ENCODE measurements at places on chromosomes 2 and 18.
A peak's percentile ranks its signal among the peaks of the same experiment; 100 is the strongest.

GRCh38 chr2:149152469-149152953 lies 114.0 kb downstream of the LYPD6B start:
- no peak for DNase-seq

- peak; percentile 23 for DNase-seq
These were observed 6.9 kb upstream of the FLACC1 start for GRCh38 chr2:201363857-201364560.

DNA sequence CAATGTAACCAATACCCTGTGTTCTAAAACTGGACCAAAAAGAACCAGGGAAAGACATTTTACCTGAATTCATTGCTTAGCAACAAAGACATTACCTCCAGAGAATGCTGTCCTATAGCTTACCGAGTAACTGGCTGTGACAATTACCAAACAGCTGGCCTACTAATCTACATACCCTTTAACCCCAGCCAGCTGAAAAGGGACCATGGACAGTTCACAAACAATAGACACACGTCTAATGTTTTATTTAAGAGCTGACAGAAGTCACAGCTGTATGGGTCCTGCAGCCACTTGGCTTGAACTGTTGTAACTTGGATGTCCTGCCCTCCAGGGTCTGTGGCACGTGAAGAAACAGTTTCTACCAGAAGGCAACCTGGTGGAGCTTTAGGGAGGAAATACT lies 130.1 kb upstream of the EFEMP1 start:
- no peak for DNase-seq

DNA sequence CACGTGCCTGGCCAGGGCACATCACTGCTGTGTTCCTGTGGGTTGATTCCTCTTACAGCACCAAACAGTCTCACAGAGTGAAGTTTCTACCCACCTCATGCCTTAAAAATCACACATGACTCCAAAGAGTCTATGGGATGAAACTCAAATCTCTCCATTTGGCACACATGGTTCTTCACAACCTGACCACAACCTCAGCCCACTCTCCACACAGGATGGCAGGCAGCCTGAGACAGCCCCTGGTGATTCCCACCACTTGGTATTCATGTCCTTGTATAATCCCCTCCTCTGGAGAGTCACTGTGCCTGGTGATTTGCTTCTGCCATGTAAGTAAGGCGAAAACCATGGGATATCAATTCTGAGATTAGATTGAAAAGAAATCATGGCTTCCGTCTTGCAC lies 46.2 kb downstream of the LBH start:
- no peak for DNase-seq

GRCh38 chr18:77658751-77659448 lies 409.3 kb downstream of the GALR1 start:
- DNase-seq: no peak

- DNase-seq: no peak
These were observed 90.6 kb upstream of the ARL4C start for GRCh38 chr2:234587341-234588053.

DNA sequence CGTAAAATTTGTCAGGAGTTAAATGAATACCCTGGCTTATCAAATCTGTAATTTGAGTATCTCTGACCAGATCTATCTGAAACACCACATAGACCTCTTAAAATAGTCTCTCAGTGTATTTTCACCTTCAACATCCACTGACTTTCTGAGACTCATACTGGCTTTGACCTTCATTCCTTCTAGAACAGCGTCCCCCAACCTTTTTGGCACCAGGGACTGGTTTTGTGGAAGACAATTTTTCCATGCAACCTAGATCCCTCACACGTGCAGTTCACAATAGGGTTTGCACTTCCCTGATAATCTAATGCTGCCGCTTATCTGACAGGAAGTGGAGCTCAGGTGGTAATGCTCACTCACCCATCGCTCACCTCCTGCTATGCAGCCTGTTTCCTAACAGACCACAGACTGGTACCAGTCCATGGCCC lies 3.2 kb downstream of the NBAS start:
- DNase-seq: no peak

- no peak for DNase-seq
These were observed 413.5 kb downstream of the NBAS start for GRCh38 chr2:15147591-15147990.

GRCh38 chr18:23798824-23799223 lies 109.6 kb downstream of the LAMA3 start:
- no peak for DNase-seq

GRCh38 chr18:79375441-79376154 lies 20.1 kb upstream of the NFATC1 start:
- no peak for DNase-seq

DNA sequence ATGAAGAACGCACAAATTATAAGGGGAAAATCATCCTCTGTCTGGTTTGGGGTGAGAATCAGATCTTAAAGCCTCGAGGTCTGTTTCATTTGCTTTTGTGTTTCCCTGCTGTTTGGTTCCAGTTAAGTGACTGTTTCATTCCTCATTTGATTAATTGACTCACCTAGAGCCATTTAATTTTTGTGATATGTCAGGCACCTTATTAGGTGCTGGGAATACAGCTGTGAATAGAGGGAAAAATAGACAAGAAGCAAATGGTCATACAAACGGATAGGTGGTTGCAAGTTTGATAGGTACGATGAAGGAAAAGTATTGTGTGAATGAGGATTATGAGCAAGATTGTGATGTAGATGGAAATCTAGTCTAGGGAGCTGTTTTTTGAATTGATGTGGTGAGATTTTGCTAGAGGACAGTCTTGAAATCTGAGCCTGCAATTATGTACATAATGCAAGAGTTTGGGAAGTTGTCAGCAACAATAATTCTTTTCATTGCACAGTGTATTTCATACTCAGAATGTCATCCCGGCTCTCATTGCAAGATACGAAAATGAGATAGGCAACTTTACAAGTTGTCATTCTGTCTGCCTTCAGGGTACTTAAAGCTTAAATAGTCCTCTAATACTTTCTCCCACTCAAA lies 2.2 kb downstream of the ACSL3 start:
- no peak for DNase-seq

DNA sequence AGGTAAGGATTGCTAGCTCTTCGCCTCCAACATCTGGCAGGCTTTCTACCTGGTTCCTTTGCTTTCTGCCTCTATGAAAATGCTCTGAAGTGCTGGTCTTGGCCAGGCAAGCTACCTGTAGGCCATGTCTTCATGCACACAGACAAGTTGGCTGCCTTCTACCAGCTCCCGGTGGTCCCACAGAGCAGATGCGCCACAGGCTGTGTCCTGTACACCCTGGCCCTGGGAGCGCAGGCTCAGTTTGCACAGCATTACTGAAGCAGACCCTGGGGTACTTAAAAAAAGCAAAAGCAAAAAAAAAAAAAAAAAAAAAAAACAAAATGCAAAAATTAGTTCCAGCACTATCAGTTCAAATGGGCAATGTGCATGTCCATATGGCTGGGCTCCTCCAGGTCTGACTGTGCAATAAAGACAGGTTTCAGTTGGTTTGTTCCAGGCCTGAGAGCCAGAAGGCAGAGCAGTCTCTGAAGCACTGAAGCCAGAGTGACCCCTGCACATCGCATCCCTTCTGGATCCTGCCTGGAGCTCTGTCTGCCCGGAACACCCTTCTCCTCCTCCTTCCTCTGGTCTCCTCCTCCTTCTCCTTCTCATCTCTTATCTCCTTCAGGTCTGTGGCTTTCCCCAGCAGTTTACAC lies 288.0 kb upstream of the REV1 start:
- DNase-seq: no peak

- DNase-seq: no peak
These were observed 11.1 kb upstream of the MYL12A start for GRCh38 chr18:3236470-3236869.

- no peak for DNase-seq
These were observed 507.6 kb downstream of the ZEB2 start for GRCh38 chr2:144012304-144012703.

- DNase-seq: no peak
These were observed 60.0 kb downstream of the HS1BP3 start for GRCh38 chr2:20590704-20591515.

GRCh38 chr2:50833036-50833435 lies 198.9 kb downstream of the NRXN1 start:
- DNase-seq: no peak

DNA sequence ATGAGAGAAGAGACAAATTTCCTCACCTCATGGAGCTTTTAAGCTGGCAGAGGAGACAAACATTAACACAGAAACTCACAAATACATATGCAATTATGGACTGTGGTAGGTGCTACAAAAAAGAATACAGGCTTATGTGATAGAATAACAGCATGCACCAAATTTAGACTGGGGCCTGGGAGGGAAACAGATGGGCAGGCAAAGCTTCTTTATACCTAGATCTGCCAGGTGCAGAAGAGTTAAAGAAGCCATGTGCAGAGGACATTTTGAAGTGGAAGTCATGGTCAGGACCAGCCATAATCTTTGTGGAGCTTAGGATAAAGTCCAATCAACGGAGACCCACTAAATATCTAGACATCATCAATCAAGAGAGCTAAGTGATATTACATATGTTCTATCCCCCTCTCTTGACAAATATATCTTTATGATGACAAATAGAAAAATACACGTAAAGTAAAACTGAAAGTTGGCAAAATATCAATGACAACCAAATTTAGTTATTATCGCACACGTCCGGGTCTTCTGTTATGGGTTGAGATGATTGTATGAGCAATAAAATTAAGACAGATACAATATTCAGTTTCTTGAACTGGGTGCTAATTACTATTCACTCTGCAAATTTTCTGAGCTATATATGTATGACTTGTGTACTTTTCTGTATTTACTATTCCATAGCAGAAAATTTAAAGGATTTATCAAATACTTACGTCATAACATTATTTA lies 44.1 kb downstream of the CD28 start:
- DNase-seq: no peak

DNA sequence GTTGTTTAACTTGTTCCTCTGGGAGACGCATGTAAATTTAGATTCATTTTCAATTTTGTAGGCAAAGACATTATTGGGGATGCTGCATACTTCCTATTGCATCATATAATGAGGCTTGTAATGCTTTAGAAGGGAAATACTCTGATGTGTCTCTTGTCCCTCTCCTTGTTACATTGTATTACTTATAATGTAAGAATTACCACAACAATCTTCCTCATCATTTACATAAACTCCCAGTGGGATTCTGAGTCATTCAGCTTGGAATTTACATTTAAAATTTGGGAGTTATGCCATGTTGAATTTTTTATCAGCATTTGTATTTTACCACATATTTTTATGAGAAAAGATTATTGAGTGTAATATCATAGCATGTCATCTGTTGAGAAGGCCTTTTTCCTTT lies 963.4 kb upstream of the NRXN1 start:
- no peak for DNase-seq

- DNase-seq: no peak
These were observed 345.3 kb downstream of the TSN start for GRCh38 chr2:122100756-122101155.

- DNase-seq: no peak
These were observed 54.2 kb downstream of the MRPL35 start for GRCh38 chr2:86253424-86253823.

DNA sequence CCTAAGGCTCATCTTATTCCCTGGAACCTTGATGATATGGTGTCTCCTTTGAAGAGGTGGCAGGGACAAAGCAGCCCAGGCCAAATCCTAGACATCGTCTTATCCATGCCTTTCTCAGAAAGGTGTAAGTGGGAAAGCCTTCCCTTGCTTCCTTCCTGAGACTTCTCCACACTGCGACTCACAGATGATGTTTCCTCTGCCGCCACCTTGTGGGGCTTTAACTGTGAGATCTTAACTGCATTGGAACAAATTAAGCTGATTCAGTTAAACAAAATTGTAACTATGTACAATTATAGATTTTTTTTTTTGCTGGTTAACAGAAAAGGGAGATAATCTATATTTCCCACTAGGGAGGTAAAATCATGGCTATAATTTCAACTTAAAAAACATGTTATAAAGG lies 10.0 kb upstream of the GCA start:
- no peak for DNase-seq

GRCh38 chr2:18584608-18584954 lies 4.8 kb downstream of the NT5C1B start:
- no peak for DNase-seq

DNA sequence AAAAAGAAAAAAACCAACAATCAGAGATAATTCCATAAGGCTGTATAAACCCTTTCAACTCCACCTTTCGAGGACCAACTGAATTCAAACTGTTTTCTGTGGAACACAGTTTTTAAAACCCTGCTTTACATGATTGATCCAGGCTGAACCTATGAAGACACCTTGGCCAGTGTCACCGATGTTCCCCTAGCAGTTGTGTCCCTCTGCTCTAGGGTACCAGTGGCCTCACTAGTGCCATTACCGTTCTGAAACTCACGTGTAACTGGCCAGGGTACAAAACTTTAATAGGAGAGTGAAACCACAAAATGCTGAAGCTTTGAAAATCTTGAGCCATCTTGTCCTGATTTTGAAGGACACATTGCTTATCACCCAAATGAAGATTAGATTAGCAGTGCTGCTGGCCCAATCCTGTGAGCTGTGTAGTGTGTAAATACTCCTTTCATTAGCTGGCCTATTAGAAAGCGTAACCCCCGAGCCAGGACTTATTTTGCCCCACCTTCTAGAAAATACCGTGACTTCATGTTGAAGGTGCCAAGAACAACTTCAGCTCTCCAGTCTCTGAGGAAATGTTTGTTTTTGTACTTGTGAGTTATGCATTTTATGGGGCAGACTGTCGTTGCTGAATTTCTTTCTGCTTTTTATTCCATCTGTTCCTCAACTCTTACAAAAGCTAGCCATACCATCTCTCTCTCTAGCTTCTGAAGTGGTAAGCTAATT lies 147.8 kb upstream of the MAP3K20 start:
- no peak for DNase-seq

DNA sequence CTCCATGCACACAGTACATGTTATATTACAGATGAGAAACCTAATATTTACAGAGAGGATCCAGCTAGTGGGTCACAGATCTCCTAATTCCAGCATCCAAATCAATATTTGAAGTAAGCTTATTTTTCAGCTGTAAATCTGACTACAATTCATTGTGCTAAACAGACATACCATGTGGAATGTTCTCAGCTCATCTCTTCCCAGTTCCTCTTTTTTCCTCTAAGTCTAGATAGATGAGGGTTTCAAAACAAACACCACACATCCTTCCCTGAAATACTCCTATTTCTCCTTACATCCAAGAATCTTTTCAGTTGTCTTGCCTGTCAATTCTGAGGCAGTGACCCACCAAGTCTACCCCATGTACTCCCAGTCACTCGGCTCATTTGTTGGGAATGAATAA lies 200.7 kb upstream of the PIK3C3 start:
- DNase-seq: no peak

DNA sequence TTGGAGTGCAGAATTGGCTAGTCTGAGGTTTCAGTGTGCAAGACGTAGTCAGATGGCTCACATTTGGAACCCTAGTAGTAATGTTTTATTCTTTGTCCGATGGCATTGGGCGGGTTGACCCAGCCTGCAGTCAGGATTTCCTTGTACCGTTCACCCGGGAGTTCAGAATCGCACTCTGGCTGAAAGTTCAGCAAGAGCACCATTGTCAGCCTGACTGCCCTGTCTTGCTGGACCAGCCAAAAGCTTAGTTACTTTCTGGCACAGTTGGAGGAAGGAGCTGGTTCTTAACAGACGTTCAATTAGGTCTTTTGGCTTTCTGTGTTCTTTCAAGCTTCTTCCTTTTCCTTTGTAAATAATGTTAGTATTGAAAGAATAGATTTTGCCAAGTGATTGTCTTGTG lies 18.6 kb downstream of the RMC1 start:
- DNase-seq: no peak
